ENCODE measurements at places on chromosomes 5 and 9. TPM values are rescaled to one million over a fixed set of nuclear protein-coding genes. Genes with fewer than 3 reads are reported as not detected.

Gene PCDHB9
- total RNA-seq: 1.2 TPM

Gene DRD1
- not detected for total RNA-seq

Gene SLC6A19
- total RNA-seq: not detected

Gene PTPRD
- total RNA-seq: 15.6 TPM

Gene PDCD1LG2
- total RNA-seq: 2.0 TPM

Gene MAML1
- total RNA-seq: 11.8 TPM

Gene PCDHGA4
- 7.3 TPM for total RNA-seq

Gene PCDHGC5
- 2.9 TPM for total RNA-seq

Gene CKS2
- 11.6 TPM for total RNA-seq

Gene PRDM9
- total RNA-seq: not detected

Gene TPM2
- total RNA-seq: 1,070 TPM

Gene CYLC2
- not detected for total RNA-seq

Gene CNTFR
- total RNA-seq: 4.6 TPM

Gene PCDHA2
- not detected for total RNA-seq

Gene ACOT12
- total RNA-seq: not detected

Gene SLC22A4
- total RNA-seq: 2.0 TPM

Gene FOXD4
- total RNA-seq: 0.11 TPM

Gene ZBED3
- total RNA-seq: 7.8 TPM

All from left ventricle myocardium inferior (tissue), 1 donor.